Astrocyte (in vitro differentiated cells and primary cell): ENCODE measurements at places on chromosomes 11 and 22. TPM values are rescaled to one million over a fixed set of nuclear protein-coding genes. Genes with fewer than 3 reads are reported as not detected.

DNA sequence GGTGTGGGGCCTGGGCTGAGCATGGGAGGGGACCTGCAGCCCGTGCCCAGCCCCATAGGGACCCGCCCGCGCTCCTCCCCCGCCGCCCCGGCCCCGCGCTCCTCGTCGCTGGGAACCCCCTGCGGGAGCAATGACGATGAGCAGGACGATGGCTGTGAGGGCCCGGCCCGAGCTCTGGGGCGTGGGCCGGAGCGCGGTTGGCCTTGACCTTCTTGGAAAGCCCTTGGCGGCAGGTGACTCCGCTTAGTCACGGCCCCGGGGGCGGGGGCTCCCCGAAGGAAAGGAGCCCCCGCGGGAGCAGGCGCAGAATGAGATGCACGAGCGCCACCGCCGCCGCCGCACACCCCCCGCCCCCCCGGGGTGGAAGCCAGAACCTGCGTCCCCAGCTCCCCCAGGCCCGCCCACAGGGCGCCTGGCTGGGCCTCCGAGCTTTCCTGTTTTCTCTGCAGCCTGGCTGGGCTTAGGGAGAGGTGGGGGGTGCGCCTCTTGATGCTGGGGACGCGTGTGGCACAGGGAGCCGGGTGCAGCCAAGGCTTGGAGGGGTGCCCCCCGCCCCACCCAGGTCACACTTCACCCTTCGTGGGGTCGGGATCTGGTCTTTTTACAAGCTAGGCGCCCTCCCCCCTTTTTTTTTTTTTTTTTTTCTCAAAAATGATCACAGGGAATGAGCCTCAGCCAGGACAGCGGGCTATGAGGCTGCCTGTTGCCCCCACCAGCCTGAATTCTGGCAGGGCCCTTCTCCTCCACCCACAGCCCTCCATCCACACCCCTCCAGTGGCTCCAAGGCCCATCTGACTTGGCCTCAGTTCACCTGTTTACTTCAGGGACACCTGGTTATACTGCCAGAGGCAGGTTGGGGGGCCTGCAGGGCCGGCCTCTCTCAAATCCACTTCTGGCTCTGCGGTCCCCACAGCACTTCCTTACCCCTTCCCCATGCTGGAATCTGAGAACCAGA is 17.9 kb downstream of the CRELD2 start:
- DNase-seq = peak; percentile 66

DNA sequence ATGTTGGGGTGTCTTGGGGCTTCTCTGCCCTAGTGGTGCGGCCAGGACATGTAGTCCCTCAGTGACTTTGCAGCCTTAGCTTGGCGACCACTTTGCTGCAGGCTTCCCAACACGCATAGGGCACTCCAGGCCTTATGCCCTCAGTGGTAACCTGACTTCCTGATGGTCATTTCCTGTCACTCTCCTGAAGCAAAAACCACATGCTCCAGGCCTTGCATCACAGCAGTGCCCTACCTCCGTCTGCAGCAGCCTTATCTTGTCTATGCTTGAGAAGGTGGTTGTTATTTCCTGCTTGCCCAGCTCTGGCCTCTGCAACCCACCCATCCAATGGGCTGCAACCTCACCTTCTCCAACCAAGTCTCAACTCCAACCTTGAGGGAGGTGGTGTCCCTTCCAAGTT is 33.4 kb upstream of the PISD start:
- DNase-seq = no peak

DNA sequence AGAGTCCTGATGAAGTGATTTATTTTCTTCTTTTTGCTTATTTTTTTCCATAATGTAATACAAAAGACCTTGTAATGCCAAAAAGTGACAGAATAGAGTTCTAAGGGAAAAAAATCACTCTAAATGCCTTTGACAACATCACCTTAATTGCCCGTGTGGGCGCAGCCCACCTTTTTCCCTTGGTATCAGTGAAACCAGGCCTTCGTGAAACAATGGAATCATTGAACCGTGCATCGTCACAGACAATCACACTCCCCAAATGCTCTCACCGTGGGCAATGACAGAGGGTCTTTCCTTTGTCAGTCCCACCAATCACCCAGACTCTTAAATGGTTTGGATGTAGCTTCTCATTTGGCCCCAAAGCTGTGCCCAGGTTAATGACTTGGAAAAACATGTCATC is 9.6 kb upstream of the SLC6A5 start:
- no peak for DNase-seq

IMMP1L gene
- 17.2 and 21.5 TPM in 2 replicates for total RNA-seq

DNA sequence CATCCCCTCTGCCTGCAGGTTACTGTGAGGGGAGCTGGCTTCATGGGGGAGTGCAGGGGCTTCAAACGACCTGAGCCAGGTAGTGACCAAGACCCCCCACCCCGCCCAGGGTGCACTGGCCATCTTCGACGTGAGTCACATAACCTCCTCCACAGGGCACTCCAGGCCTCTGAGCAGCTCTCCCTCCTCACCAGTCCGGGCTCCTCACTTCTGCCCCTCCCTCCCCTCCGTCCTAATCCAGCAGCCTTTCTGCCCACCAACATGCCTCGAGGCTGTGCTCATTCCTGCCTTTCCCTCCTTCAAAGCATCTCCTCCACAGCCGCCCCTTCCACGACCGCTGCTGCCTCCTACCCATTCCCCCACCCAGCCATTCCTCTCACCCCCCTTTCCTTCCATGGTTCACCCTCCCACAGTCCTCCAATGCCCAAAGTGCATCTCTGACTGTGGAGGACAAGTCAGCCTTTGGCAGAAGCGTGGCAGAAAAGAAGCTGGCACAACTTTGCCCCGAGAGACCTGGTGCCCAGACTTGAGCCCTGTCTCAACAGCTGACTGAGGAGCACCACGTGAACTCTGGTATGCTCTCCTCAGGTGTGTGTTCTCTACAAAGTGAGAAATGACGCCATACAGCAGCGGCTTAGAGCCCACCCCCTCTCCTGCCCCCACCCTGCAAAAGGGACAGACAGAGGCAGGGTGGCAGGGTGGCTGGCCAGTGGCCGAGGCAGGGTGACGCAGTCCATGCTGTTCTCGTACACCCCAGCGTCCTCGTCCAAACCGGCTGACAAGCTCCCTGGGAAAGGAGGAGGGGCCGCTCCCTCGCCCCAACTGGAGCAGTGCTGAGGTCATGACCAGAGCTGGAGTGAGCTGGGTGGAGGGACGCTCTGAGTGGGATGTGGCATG is 30.4 kb downstream of the OPCML start:
- no peak for DNase-seq

DNA sequence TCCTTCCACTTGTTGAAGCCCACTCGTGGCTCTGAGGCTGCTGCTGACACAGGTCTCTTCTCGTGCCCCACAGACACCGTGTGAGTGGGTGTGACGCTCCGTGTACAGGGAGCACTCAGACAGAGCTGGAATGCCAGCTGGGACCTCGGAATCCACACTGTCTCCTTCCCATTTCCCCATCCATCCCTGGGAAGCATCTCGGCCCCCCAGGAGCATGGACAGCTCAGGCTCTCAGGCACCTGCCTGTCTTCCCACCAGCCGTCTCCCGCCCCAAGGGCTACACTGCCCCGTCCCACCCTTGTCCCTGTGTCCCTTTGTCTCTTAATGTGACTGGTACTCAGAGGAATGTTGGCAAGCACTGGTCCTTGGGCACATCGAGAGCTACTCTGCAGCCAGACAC is 63.8 kb downstream of the ARHGAP8 start:
- no peak for DNase-seq

GRCh38 chr11:81874635-81875034 is 859.0 kb downstream of the FAM181B start:
- no peak for DNase-seq

DNA sequence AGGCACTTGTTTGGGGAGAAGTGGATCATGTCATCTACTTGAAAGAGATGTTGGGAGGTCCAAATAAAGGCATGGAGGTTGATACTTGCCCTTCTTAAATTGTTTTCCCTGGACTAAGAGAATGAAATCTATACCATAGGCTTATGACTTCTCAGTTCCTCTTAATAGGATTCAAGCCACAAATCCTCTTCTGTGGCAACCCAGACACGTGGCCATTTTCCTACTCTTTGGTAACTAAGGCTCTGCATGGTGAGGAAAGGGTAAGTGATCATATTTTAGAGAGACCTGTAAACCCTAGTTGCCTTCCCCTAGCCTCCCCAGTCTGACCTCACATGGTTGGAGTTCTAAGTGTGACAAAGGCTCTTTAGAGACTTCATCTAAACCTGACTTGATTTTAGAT is 72.9 kb upstream of the CD44 start:
- no peak for DNase-seq

GRCh38 chr11:1483445-1483961 is 3.1 kb downstream of the MOB2 start:
- DNase-seq = no peak

DNA sequence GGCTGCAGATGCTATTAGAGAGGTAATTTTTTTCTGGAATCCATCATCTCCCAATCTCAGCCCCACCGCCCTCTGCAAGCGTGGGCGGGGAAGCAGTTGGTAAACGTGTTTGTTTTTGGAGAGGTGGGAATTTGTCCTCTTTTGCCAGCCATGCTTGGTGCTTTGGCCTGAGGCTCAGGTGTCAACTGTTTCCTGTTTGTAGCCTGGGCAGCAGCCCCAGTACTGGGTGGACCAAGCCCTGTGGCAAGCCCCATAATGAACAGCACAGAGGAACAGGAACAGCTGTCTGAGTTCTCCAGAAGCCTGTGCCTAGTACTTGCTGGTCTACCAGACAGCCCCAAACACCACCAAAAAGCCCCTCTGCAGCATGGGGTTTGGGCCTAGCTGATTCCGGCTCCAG is 39.6 kb downstream of the POU2F3 start:
- DNase-seq = no peak

GRCh38 chr11:9636691-9637090 is 27.2 kb upstream of the SWAP70 start:
- no peak for DNase-seq

GRCh38 chr22:32206774-32207758 is 2.2 kb upstream of the RFPL2 start:
- no peak for DNase-seq

NXPE4 gene
- not detected in 2 replicates for total RNA-seq

- DNase-seq = no peak
Measured at GRCh38 chr11:16863389-16863788, 124.9 kb downstream of the C11orf58 start.

GRCh38 chr11:116901211-116901610 is 63.8 kb upstream of the APOA1 start:
- no peak for DNase-seq

USH1C gene
- not detected in 2 replicates for total RNA-seq

SYT8 gene
- 0.36 and 0.38 TPM in 2 replicates for total RNA-seq

DNA sequence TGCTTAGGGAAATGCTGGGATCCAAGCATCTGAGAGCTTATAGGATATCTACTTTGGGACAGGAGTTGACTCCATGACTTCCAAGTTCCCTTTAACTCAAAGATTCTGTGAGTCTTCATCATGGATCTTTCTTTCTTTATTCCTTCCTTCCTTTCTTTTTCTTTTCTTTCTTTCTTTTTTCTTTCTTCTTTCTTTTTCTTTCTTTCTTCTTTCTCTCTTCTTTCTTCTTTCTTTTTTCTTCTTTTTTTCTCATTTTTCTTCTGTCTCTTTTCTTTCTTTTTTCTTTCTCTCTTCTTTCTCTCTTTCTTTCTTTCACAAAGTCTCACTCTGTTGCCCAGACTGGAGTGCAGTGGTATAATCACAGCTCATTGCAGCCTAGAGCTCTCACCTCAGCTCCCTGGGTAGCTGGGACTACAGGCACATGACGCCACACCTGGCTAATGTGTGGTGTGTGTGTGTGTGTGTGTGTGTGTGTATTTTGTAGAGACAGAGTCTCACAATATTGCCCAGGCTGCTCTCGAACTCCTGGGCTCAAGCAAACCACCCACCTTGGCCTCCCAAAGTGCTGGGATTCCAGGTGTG is 5.4 kb upstream of the MICAL3 start:
- no peak for DNase-seq

GRCh38 chr11:41177791-41178190 is 281.7 kb downstream of the LRRC4C start:
- peak; percentile 50 for DNase-seq

DNA sequence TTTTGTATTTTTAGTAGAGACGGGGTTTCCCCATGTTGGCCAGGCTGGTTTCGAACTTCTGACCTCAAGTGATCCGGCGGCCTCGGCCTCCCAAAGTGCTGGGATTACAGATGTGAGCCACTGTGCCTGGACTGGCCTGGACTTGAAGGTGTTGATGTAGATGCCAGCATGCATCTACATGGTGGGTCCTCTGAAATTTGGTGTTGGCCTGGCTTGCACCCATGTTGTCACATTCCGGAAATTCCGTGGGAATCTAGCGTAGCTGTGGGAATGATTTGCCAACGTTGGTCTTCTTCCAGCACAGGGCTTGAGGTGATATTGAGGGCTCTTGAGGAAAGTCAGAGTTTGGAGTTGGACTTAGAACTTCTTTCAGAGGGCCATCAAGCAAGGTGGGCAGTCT is 6.5 kb downstream of the PACS1 start:
- DNase-seq = peak; percentile 26

- DNase-seq = no peak
Measured at GRCh38 chr22:46806794-46807193, 44.3 kb downstream of the TBC1D22A start.

GRCh38 chr11:102868339-102868738 is 6.4 kb downstream of the MMP12 start:
- DNase-seq = peak; percentile 54

GRCh38 chr22:39174498-39175352 is 22.2 kb upstream of the CBX7 start:
- DNase-seq = peak; percentile 70

GRCh38 chr11:12232817-12233601 is 122.6 kb downstream of the MICAL2 start:
- DNase-seq = peak; percentile 99

HPS4 gene
- 21.9 and 25.2 TPM in 2 replicates for total RNA-seq

DNA sequence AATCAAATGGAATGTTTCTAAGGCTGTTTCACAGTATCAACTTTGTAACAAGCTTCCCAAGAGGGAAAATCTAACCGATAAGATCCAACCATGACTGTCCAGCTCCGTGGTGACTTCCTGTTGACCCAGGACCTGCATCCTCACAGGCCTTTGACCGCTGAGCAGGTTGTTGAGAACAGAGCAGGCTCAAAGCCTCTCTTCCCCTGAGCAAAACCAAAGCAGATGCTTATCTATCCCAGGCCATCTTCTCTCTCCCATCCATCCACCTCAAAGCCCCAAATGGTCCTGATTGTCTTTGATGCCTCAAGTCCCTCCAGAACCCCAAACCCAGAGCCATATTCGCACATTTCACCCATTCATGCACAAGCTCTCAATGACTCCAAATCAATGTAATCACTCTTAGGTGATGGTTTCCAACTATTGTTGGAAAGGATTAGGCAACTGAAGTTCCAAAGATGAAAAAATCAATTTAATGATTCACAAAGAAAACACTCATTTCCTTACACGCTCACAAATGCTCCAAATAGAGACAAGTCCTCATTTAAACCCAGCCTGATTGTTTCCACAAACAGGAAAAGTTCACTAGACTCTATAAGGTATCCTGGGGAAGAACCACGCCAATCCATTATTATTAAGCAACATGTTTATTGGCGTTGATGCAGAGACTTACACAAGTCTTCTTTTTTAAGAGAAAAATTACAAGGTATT is 48.7 kb downstream of the C11orf58 start:
- DNase-seq = peak; percentile 41

- DNase-seq = peak; percentile 52
Measured at GRCh38 chr11:44095506-44096359, at the start of gene EXT2. EXT2 (plus strand) TSS chr11:44095678; CDS start chr11:44107713, 12,035 bp downstream.

TBX10 gene
- total RNA-seq = not detected in 2 replicates

- DNase-seq = no peak
Measured at GRCh38 chr22:19513823-19514222, 10.4 kb downstream of the CLDN5 start.

GUCD1 gene
- total RNA-seq = 77.7 and 84.3 TPM in 2 replicates

GRCh38 chr11:11982975-11983374 is 25.5 kb downstream of the DKK3 start:
- DNase-seq = peak; percentile 59

GRCh38 chr11:105189581-105189980 is 50.0 kb upstream of the CARD18 start:
- no peak for DNase-seq
